ENCODE measurements at places on chromosomes 13 and 19.

DNA sequence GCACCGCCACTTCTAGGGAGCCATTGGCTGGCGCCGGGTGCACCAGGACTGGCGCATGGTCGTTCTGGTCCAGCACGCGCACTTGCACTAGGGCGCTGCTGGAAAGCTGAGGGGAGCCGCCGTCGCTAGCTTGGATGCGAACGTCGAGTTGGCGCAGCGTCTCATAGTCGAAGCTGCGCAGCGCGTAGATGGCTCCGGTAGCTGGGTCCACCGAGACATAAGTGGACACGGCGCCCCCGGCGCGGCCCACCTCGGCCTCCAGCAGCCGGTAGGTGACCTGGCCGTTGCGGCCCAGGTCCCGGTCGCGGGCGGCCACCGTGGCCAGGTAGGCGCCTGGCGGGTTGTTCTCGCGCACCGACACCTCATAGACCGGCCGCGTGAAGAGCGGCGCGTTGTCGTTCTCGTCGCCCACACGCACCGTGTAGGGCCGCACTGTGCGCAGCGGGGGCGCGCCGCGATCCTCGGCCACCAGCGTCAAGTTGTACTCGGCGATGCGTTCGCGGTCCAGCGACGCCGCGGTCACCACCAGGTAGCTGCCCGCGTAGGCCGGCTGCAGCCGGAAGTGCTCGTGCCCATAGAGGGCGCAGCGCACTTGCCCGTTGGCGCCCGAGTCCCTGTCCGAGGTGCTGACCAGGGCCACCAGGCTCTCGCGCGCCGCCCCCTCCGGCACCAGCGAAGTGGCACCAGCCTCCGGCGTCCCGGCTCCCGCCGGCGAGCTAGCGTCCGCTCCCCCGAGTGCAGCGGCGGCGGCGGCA is 1.7 kb downstream of the PCDH8 start:
- peak; percentile 20 for DNase-seq

GRCh38 chr13:110215606-110216005 is 91.4 kb downstream of the COL4A1 start:
- DNase-seq: no peak

DNA sequence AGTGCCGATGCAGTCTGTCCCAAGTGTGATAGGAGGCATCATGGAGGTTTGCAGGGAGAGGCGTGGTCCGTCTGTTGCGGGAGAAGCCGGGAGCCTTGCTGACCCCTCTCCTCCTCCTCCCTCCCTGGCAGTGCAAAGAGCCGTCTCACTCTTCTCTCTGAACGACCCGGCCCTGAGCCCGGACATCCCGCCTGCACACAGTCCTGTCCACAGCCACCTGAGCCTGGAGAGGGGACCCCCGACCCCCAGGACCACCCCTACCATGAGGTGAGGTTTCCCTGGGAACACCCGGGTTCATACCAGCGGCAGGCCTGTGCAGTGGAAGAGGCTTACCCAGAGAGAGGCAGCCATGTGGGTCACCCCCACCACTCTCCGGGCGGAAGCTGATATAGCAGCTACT is 22.3 kb downstream of the DPF1 start:
- no peak for DNase-seq

- DNase-seq: no peak
These were observed 85.6 kb upstream of the MCF2L start for GRCh38 chr13:112883241-112883945.

DNA sequence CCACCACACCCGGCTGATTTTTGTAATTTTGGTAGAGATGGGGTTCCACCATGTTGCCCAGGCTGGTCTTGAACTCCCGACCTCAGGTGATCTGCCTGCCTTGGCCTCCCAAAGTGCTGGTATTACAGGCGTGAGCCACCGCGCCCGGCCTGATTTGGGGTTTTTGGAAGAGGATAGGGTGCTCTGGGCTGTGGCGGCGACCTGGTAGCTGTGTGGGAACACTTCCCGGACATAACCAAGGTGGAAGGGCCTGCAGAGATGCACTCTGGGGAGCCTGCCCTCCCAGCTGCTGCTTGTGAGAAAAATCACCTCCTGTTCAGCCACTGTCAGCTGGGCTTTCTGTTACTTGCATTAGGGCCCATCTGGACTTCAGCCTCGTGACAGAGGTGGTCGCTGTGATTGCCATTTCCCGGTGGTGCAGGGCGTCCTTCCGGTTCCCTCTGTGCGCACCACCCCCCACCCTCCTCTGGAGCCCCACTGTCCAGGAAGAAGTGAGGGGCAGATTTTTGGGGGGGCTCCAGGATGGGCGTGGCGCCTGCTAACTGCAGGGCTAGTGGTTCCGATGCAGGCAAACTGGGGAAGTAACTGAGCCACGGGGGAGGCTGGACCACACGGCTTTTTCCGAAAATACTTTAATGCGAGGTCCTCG is 7.5 kb downstream of the IL4I1 start:
- DNase-seq: no peak

DNA sequence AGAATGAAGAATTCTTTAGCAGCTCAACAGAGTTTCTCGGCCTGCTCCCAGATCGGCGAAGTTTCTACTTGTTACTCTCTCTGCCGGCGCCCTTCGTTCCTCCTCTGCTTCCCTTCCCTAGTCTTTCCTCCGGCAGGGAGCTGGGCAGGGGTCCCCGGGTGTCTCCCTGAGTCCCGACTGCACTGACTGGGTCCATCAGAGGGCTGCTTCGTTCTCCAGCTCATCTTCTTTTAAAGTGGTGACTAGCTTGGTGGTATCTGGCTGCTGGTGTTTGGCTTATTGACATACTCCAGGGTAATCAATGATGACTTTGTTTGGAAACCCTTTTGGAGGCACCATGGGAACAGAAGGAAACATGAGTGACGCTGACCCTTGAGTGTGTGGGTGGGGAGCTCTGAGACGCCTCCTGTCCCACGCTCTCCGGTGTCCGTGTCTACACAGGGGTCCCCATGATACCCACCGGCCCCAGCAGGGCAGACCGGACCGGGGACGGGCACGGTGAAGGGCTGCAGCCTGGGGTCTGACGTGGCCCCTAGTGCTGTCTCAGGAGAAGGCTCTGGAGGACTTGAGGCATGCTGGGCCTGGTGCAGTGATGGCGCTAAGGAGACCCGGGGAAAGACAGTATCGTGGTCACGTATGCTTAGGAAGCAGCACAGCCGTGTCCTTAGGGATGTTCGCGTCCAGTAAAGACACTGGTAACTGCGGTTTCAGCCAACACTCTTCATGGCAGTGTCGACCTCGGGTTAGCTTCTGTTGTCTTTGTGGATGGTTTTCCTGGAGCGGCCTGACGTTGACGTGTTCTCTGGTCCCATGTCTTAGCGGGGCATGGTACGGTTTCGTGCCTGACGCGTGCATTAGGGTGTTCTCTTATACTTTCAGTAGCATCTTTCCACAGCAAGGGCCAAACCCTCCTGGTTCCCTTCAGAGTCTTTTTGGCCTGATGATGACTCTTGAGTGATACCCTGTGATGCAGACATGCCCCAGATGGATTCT is 23.8 kb downstream of the NAXD start:
- no peak for DNase-seq

GRCh38 chr13:40394304-40394985 is 272.0 kb downstream of the FOXO1 start:
- DNase-seq: no peak

DNA sequence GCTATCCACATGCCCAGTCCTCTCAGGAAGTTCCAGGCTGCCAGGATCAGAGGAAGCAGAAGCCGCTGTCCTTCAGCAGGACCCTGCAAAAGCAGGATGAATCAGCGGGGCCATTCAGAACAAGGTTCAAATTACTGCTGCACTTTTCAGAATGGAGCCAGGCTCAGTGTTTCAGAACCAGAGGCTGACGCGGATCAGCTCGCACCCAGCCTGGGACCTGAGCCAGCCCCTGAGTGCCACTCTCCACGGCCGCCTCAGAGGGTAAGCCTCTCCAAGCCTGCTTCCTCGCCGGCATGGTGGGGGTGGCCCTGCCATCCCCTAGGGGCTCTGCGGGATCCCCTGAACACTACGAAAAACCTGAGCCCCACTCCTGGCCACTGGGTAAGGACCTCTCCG is 24.7 kb downstream of the RASA3 start:
- DNase-seq: peak; percentile 64

- peak; percentile 68 for DNase-seq
These were observed 249.0 kb downstream of the LHFPL6 start for GRCh38 chr13:39353988-39354387.

- no peak for DNase-seq
These were observed 1.4 kb downstream of the UPF1 start for GRCh38 chr19:18833141-18833476.

DNA sequence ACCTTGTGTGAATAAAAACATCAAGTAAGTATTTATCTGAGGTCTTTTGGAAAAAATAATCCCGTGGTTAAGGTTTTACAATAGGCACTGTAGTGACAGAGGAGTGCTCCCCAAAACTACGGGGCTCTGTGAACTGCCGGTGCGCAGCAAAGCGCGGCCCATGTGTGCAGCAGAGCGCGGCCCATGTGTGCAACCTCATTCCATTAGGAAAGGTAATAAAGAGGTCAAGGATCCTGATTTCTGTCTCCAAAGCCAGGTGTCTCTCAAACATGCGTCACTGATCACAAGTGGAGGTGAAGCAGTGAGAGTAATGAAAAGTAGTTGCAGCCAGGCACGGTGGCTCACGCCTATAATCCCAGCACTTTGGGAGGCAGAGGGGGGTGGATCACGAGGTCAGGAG is 58.7 kb downstream of the MRPL57 start:
- DNase-seq: no peak

DNA sequence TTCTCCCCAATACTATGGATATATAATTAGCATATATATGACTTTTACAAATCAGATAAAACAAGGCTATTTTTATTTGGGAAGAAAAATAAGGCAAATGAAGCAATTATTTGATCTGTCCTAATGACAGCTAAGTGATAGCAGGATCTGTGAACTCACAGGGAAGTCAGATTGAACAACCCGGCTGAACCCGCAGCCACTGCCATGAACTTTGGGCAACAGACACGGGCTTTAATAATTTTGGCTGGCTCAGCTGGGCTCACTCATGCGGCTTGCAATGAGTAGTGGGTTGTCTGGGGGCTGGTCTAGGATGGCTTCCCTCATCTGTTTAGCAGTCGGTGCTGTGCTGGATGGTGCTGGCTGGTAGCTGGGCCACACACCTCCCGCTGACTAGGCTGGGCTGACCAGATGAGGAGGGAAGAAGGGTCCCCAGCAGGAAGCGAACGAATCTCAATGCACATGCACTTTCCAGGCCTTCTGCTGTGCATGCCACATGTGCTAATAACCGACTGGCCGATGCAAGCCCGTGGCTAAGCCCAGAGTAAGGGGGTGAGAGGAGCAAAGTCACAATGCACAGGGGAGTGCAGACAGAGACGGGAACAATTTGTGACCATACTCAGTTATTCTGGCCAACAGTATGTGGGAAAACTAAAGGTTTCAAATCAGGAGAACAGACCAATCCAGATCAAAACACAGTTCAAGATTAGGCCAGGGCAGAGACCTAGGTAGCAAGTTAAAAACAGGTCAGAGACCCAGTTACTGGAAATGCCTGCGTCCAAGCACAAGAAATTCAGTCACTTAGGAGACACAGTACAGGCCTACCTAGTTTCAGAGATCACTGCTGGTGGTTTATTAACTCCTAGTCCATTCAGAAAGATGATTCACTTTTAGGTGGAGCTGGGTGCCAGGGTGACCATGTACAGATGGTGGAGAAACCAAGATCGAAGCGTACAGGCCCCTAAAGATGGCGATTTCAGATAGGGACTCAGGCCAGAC is 22.3 kb downstream of the CRYL1 start:
- DNase-seq: no peak

DNA sequence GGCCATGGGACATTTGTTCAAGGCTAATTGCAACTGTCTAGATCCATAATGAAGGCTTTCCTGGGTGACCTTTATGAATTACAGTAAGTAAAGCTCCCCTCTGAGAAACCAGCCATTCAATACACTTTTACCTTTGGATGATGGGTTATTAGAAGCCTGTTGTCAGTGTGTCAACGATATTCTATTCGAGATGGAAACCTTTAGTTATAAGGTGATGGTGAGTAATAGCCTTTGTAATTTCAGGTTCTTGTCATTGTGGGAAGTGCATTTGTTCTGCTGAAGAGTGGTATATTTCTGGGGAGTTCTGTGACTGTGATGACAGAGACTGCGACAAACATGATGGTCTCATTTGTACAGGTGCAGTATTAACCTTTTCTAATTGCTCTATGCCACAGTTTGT is 261.7 kb downstream of the ITGBL1 start:
- DNase-seq: no peak

DNA sequence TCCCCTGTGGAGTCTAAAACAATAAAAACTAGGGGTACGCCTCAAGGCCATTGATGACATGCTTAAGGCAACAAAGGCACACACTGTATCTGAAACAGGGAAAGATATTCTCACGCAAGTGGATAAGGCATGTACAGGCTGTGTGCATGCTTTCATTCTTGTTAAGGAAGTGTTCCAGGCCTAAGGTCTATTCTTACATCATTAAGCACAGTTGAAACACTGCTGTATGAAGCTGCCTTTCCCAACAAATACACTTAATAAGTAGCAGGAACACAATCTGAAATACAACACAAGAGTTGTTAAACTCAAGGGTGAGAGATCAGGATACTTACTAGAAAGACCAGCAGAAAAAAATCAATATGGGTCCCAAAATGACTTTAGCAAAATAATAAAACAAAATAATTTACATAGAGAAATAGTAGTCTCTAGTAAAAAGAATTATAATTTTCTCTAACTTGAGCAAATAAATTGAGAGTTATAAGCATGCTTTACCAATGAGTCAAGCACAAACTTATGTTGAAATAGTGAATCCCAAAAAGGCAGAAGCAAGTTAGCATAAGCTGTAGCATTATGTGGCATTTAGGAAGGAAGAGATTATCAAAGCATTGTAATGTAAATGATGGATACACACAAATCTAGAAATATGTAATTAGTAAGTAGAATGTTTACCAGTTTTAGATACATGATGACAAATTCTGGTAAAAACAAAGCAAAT is 796.9 kb downstream of the SLITRK1 start:
- peak; percentile 60 for DNase-seq

DNA sequence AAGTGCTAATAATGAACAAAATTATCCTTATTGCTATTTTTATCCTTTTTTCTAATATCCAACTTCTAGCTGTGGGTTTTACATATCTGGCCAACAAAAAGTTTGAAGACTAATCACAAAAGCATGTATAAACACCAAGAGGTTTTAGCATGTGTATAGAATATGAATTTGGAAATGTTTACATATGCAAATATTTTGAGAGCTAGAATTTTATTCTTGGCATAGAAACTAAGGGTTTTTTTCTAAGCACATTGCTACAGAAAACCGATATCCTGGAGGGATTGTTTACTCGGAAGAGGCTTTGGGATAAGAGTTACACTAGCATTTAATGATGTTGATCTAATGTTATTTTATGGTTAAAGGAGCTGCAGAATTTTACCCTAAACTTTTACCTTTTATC is 392.1 kb downstream of the EFNB2 start:
- DNase-seq: peak; percentile 83
